ENCODE measurements at places on chromosomes 4 and X.

- H3K4me3 ChIP-seq: no peak overlapping the region
- H3K27me3 ChIP-seq: no peaks in the 10 kb centered on the region
- H3K4me1 ChIP-seq: peaks cover 6% of the 10 kb centered on the region
- H3K36me3 ChIP-seq: peaks cover 18% of the 10 kb centered on the region
These were observed 70.3 kb upstream of the DDX60 start for GRCh38 chr4:168388890-168389289.

- no peak overlapping the region for H3K27ac ChIP-seq
- peaks cover 42% of the 10 kb centered on the region for H3K4me1 ChIP-seq
- no peak for DNase-seq
- peaks cover 4% of the 10 kb centered on the region for H3K36me3 ChIP-seq
These were observed 41.7 kb downstream of the VSIG4 start for GRCh38 chrX:65997978-65998717.

DNA sequence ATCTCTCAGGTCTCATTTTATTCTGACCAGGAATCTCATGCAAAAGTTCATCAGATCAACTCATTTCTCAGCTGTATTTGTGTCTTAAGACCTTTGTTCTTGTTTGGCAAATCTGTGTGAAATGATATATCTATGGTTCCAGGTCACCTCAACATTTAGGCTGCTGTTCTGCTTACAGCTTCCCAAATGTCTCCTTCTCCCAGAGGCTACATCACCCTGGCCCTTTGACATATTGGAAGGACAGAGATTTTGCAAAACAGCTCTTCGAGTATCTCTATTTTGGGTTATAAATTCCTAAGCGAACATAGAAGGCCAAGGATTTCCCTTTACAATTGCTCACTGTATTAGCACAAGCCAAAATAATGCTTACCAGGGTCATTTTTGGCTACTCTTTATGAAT lies 57.5 kb upstream of the GIMD1 start:
- DNase-seq: no peak
- H3K4me3 ChIP-seq: no peak overlapping the region
- H3K4me1 ChIP-seq: no peaks in the 10 kb centered on the region
- H3K36me3 ChIP-seq: no peaks in the 10 kb centered on the region
- H3K27ac ChIP-seq: no peak overlapping the region

GRCh38 chrX:153445856-153446635 lies at the start of gene TREX2:
TREX2 (minus strand) TSS chrX:153446056; CDS start chrX:153445430, 626 bp downstream.
- no peak within 1 kb of the TSS for H3K4me3 ChIP-seq
- no peaks in the 10 kb centered on the region for H3K36me3 ChIP-seq
- no peak for DNase-seq
- no peaks in the 10 kb centered on the region for H3K27me3 ChIP-seq
- H3K27ac ChIP-seq: no peak within 1 kb of the TSS

GRCh38 chr4:57320217-57320616 lies 210.0 kb upstream of the IGFBP7 start:
- no peak overlapping the region for H3K4me3 ChIP-seq
- no peak overlapping the region for H3K27ac ChIP-seq
- H3K27me3 ChIP-seq: peaks cover 4% of the 10 kb centered on the region
- no peak for DNase-seq
- H3K36me3 ChIP-seq: no peaks in the 10 kb centered on the region
- H3K4me1 ChIP-seq: no peaks in the 10 kb centered on the region

DNA sequence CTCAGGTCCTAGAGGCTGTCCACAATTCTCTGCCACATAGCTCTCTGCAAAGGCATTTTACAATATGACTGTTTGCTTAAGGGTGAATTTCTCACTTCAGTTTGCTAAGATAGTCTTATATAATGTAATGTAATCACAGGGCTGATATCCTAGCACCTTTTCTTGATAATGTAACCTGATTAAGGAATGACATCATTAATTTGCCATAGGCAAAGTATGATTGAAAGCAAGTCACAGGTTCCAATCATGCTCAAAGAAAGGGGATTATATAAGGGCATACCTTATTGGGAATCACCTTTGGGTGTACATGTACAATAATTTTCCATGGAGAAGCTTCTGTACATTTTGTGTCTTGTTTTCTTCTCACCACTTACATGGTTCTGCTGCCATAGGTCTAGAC lies 18.9 kb downstream of the GNRHR start:
- H3K27ac ChIP-seq: no peak overlapping the region
- no peaks in the 10 kb centered on the region for H3K4me1 ChIP-seq
- H3K27me3 ChIP-seq: no peaks in the 10 kb centered on the region
- no peak for DNase-seq
- H3K4me3 ChIP-seq: no peak overlapping the region

DNA sequence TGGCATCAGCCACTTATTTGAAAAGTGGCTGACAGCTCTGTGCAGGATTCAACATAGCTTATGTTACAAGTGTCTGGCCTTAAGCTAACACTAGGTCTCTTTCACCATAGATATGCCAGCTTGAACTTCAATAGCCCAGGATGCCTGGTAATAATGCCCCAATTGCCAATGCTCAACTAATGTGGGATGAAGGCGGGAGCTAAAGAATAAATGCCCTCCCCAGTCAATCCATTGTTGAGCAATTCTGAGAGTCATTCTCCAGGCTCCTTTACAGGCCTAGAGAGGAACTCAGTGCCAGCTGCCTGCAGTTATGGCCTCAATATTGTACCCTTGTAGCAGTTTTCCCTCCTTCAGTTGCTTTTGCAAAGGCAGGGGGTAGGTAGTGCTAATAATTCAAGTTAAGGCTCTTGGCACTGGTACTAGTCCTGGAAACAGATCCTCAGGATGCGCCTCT lies 460.2 kb downstream of the GABRG1 start:
- no peak overlapping the region for H3K27ac ChIP-seq
- H3K27me3 ChIP-seq: no peaks in the 10 kb centered on the region
- no peaks in the 10 kb centered on the region for H3K4me1 ChIP-seq
- no peak overlapping the region for H3K4me3 ChIP-seq
- no peak for DNase-seq
- H3K36me3 ChIP-seq: no peaks in the 10 kb centered on the region

- H3K27ac ChIP-seq: no peak overlapping the region
- no peaks in the 10 kb centered on the region for H3K36me3 ChIP-seq
- H3K4me3 ChIP-seq: no peak overlapping the region
- no peaks in the 10 kb centered on the region for H3K27me3 ChIP-seq
These were observed 392.0 kb downstream of the GBA3 start for GRCh38 chr4:23084559-23085248.

- no peak overlapping the region for H3K27ac ChIP-seq
- H3K36me3 ChIP-seq: no peaks in the 10 kb centered on the region
- no peak overlapping the region for H3K4me3 ChIP-seq
- H3K27me3 ChIP-seq: no peaks in the 10 kb centered on the region
- no peaks in the 10 kb centered on the region for H3K4me1 ChIP-seq
These were observed 118.2 kb upstream of the KLF8 start for GRCh38 chrX:56113785-56114436.

DNA sequence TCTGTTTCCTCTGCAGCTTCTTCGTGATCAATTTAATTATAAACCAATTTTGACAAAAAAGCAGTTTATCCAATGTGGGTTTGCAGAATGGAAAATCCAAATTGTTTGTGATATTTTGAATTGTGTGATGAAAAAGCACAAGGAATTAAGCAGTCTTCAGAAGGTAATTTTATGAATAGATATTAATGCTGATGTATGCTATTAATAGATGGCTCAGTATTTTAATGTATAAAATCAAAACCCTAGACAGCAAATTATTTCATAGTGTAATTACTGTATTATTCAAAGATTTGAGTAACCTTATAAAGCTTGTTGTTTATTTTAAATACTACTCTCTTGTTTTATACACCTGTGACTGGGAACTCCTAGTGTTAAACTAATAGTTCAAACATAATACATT lies 20.0 kb downstream of the CEP44 start:
- no peak overlapping the region for H3K4me3 ChIP-seq
- H3K27me3 ChIP-seq: no peaks in the 10 kb centered on the region
- H3K4me1 ChIP-seq: peaks cover 10% of the 10 kb centered on the region
- H3K36me3 ChIP-seq: peaks cover 21% of the 10 kb centered on the region
- no peak for DNase-seq

DNA sequence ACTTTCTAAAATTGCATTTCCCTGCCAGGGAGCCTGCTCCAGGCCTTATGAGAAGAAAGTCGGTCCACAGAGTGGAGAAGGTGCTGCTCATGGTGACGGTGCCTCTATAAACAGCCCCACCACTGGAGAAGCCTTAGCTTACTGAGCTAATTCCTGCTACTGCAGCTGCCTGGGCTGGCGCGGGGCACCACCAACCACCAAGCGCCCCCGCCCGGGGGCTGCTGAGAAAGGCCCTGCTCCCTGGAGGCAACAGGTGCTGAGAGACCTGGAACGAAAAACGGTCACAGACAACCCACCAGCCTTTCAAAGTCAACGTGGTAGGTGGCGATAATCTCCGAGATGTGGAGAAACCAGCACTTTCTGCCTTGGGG lies 2.9 kb downstream of the HCFC1 start:
- H3K4me1 ChIP-seq: peaks cover 27% of the 10 kb centered on the region
- DNase-seq: peak; percentile 54
- peak overlapping the region; percentile 96 for H3K27ac ChIP-seq
- H3K27me3 ChIP-seq: no peaks in the 10 kb centered on the region
- H3K4me3 ChIP-seq: peak overlapping the region; percentile 100
- peaks cover 38% of the 10 kb centered on the region for H3K36me3 ChIP-seq

DNA sequence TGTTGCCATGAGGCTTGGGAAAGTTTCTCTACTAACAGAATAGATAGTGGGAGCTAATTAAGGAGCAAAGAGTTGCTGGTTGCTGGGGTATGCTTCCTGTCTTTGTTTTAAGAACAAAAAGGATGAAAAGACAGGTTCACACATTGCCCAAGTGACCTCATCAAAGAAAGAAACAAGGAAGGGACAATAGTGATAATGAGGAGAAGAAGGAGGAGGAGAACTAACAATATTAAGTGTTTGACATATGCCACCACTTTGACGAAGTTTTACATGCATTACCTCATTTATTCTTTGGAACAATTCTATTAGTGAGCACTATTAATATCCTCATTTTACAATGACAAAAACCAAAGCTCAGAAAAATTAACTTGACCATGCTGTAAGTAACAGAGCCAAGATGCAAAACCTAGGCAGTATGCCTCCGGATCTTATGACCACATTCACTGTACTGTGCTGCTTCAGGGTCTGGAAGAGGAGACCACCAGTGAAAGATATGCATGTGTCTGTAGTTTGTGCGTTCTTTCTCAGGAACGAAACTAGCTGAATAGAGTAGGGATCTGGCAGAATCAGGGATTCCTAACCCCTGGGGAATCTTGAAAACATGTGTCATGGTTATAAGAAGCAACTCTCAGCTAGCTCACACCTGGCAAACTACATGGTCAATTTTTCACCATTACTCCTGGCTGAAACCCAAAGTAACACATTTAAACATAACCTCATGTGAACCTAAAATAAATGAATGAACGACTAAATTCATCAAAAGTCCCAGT lies 83.8 kb downstream of the MOSPD2 start:
- no peak overlapping the region for H3K4me3 ChIP-seq
- H3K27me3 ChIP-seq: peaks cover 4% of the 10 kb centered on the region
- no peaks in the 10 kb centered on the region for H3K36me3 ChIP-seq
- H3K27ac ChIP-seq: no peak overlapping the region
- H3K4me1 ChIP-seq: no peaks in the 10 kb centered on the region

DNA sequence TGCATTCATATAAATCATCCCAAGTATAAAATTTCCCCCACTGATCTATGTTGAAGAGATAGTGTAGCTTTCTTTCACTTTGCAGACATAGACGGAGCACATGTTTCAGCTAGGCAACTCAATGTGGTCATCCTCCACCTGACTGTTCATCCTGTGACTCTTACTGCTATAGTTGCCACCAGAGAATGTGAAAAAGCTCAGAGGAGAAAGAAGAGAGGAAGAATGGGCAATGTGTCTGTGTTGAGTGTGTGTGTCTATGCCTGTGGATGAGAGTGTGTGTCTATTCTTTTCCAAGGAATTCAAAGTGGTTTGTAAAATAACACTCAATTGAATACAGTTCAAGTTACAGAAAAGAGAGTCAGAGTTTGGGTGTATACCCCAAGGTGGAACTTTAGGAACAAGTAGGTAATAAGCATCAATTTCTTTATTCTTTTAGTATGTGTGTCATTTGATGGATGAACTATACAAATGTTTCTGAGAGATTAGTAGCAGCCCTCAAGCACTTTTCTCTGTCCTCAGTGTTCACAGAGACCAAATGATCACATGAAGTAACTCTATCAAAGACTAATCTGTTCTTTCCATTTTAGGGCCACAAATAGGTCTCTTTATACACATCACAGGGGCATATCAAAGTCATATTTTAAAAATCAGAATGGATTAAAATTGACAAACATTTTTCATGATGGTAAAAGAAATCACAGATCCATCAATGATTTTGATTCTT lies 2.3 kb downstream of the SNCA start:
- H3K36me3 ChIP-seq: no peaks in the 10 kb centered on the region
- peaks cover 17% of the 10 kb centered on the region for H3K4me1 ChIP-seq
- no peak overlapping the region for H3K4me3 ChIP-seq
- peaks cover 67% of the 10 kb centered on the region for H3K27me3 ChIP-seq
- no peak overlapping the region for H3K27ac ChIP-seq

GRCh38 chr4:26163425-26164362 lies 157.1 kb upstream of the RBPJ start:
- peaks cover 3% of the 10 kb centered on the region for H3K36me3 ChIP-seq
- no peak overlapping the region for H3K4me3 ChIP-seq
- DNase-seq: no peak
- peaks cover 3% of the 10 kb centered on the region for H3K4me1 ChIP-seq

GRCh38 chr4:74400395-74400794 lies 35.5 kb downstream of the EREG start:
- DNase-seq: no peak
- H3K36me3 ChIP-seq: no peaks in the 10 kb centered on the region
- H3K27ac ChIP-seq: no peak overlapping the region
- H3K27me3 ChIP-seq: no peaks in the 10 kb centered on the region
- peaks cover 8% of the 10 kb centered on the region for H3K4me1 ChIP-seq

- DNase-seq: no peak
- H3K27ac ChIP-seq: no peak overlapping the region
- H3K36me3 ChIP-seq: peaks cover 6% of the 10 kb centered on the region
- peaks cover 6% of the 10 kb centered on the region for H3K4me1 ChIP-seq
These were observed 24.5 kb downstream of the RBBP7 start for GRCh38 chrX:16845686-16846085.

GRCh38 chr4:119209586-119209985 lies 2.9 kb upstream of the USP53 start:
- DNase-seq: no peak
- peaks cover 2% of the 10 kb centered on the region for H3K36me3 ChIP-seq
- peaks cover 34% of the 10 kb centered on the region for H3K4me1 ChIP-seq
- no peak overlapping the region for H3K4me3 ChIP-seq
- no peaks in the 10 kb centered on the region for H3K27me3 ChIP-seq

DNA sequence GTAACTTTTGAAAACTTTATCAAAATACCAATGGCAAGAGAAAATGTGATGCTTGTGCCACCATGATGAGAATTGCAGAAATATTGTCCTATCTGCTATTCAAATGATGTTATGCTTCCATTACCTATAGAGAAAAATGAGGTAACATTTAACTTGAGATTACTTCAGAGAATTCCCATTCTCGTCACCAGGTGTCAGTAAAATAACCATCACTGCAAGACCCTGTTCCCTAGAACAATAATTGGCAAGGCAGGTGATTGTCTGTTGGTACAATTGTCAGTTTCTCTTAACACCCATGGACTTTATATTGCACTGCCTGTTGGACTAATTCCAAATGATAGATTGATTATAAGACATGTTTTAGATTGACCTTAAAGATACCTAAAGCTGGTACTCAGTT lies 179.9 kb downstream of the GABRG1 start:
- no peak overlapping the region for H3K4me3 ChIP-seq
- H3K27ac ChIP-seq: no peak overlapping the region
- H3K36me3 ChIP-seq: no peaks in the 10 kb centered on the region
- H3K4me1 ChIP-seq: no peaks in the 10 kb centered on the region
- H3K27me3 ChIP-seq: no peaks in the 10 kb centered on the region
- no peak for DNase-seq

GRCh38 chr4:184816962-184817361 lies 8.8 kb downstream of the ACSL1 start:
- H3K4me3 ChIP-seq: no peak overlapping the region
- no peak for DNase-seq
- no peaks in the 10 kb centered on the region for H3K27me3 ChIP-seq
- H3K4me1 ChIP-seq: peaks cover 42% of the 10 kb centered on the region
- peaks cover 2% of the 10 kb centered on the region for H3K36me3 ChIP-seq
